Activated CD4-positive, alpha-beta T cell treated with anti-CD3 and anti-CD28 coated beads, Interleukin-2, amount 50 U/mL, for 4 hours (primary cell): ENCODE measurements at places on chromosomes 3 and 15.

GRCh38 chr3:10162185-10162584, 2.5 kb upstream of the IRAK2 start:
- no peak for DNase-seq

DNA sequence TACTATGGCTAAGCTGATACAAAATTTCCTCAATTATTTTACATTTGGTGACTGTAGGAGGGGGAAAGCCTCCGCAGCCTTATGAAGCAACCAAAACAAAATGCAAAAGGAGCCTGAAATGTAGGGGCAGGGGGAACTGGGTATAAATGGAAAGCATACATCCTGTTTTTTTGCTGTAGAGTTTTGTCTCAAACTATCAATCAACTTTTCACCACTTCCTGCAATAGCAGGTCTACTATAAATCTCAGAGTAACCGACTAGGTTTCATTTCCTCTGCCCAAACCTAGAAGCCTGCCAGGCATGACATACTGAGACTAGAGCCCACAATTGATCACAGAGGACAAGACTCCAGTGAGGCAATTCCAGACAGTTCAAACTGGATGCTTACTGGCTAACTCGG, 91.3 kb downstream of the SHQ1 start:
- peak; percentile 11 for DNase-seq

DNA sequence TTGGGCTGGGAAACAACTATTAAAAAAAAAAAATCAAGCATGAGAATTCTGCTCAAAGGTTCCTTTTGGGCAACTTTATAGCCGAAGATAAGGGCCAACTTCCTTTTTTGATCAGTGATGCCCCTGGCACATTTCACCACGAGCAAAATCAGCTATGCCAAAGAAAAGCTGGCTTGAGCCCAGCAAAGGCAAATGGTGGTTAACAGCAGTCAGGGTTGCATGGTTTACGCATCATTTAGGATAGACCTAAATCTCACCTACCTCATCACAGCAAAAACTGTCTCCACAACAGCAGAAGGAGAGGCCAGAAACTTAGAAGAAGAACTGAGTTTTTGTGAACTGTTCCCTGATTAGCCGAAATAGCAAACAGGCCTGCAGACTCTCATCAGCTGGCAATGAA, 220.1 kb upstream of the CDIN1 start:
- DNase-seq = no peak

DNA sequence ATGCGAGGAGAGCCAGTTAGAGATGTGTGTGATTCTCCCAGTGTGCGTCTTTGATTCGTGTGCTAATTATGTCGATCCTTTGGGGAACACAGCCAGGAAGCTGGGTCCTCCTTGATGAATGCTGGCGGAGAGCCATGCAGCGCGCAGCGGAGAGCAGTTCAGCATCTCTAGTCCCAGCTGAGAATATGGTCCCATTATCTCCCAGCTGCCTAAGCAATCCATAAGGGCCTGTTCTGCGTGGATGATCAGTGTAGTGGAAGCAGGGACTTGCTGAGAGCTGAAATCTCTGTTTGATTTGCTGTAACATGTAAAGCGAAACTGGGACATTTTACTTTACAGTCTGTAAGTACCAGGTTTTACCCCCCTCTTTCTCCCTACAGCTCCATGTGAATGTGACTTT, 412.7 kb downstream of the CNTN4 start:
- no peak for DNase-seq

DNA sequence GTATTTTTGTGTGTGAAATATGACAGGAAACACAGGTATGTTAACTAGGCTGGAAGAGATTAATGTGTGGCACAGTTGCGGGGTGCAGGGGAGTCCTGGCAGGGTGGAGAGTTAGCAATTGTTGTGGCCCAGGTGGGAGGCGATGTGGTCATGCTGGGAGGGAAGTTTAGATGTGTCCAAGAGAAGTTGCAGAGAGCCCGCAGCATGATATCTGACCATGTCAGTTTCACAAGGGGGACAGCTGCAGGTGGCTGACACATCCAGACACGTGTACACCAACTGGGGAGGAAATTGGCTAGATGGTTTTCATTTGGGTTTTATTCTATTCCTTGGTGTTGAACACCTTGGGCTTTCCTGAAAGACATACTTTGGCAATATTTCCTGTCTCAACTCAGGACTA, 172.8 kb upstream of the RGMA start:
- no peak for DNase-seq

GRCh38 chr3:107133891-107134290, 243.3 kb upstream of the CCDC54 start:
- DNase-seq = no peak

DNA sequence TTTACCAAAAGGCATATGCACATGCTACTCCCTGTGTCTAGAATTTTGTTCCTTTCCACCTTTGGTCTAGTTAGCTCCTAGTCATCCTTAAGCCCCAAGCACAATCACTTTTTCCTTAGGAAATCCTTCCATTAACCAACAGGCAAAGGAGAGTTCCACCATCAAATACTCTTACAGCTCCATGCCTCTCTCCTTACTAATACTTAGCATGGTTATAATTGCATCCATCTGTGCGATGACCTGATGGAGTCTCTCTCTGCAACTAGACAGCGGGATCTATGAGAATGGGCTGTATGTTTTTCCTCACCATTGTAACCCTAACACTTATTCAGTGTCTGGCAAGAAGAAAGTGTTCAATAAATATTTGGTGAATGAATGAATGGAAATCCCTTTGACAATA, 69.3 kb upstream of the SMAD3 start:
- DNase-seq = no peak

GRCh38 chr3:156509189-156510174, 45.4 kb downstream of the SSR3 start:
- no peak for DNase-seq

- DNase-seq = peak; percentile 77
These were observed at the start of gene TGFBR2 for GRCh38 chr3:30606301-30607031. Gene TGFBR2, plus strand, starts transcription at chr3:30606601. Its CDS starts 283 bp downstream, at chr3:30606884.

DNA sequence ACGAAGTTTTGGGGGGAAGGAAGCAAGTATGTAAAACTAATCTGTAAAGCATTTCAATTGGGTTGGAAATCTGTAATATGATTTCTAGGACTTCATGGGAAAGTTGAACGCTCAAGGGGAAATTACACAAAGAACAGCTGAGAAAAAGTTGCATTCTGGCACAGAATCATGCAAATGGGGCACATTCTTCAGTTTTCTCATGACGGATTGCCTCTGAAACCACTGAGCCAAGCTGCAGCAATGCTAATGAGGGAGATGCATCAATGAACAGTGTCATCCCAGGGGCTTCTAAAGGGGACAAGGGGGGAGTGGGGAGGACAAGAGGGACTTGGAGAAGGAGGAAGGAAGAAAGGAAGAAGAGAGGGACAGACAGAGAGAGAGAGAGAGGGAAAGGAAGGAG, 291.4 kb upstream of the ATP11B start:
- no peak for DNase-seq

DNA sequence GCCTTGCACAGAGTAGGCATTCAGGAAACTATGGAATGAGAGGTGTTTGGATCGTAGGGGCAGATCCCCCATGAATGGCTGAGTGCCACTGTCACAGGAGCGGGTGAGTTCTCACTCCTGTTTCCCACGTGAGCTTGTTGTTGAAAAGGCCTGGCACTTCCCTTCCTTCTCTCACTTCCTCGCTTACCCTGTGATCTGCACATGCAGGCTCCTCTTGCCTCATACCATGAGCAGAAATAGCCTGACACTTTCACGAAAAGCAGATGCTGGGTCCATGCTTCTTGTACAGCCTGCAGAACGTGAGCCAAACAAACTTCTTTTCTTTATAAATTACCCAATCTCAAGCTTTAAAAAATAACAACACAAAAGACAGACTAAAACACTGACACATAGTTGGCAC, 55.4 kb downstream of the AGBL1 start:
- DNase-seq = no peak

GRCh38 chr3:112004669-112005068, 5.9 kb downstream of the TAGLN3 start:
- no peak for DNase-seq

DNA sequence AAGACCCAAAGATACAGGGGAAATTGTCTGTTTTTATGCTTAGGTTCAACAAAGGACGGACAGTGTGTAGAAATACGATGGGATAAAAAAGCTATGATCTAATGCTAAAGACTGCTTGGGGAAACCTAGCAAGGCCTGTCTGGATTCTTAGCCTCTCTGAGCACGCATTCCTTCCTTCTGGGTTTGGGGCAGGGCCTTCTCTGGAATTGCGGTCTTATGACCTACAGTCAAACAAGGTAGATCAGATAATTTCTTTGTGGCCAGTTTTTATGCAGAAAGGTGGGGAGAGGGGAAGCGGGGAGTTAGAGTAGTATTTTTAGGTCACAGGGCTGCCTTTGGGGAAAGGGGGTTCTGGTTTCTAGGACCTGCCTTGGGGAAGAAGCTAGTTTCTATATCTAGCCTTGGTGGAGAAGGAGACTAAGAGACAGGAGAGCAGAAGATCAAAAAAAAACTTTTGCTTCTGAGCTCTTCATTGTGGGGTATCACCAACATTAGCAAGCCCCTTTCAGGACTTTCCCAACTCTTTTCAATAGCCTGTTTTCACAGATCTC, 39.1 kb upstream of the LIPC start:
- no peak for DNase-seq

- DNase-seq = no peak
These were observed 226.4 kb downstream of the OPA1 start for GRCh38 chr3:193819117-193820010.

- DNase-seq = no peak
These were observed 229.1 kb upstream of the IGF1R start for GRCh38 chr15:98419173-98419780.

DNA sequence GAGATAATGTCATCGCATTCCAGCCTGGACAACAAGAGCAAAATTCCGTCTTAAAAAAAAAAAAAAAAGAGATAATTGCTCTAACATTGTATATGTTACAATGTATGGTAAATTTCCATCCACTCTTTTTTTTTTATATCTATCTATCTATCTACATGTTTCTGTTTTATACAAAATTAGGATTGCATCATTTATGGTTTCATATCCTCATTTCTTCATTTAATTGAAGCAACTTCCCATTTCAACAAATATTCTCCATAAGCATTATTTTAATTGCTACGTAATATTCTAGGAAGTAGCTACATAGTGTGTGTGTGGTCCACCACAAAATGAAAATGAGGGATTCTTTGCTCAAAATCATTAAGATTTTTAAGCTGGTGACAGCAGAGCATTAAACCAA, 18.4 kb downstream of the RBP1 start:
- DNase-seq = no peak

DNA sequence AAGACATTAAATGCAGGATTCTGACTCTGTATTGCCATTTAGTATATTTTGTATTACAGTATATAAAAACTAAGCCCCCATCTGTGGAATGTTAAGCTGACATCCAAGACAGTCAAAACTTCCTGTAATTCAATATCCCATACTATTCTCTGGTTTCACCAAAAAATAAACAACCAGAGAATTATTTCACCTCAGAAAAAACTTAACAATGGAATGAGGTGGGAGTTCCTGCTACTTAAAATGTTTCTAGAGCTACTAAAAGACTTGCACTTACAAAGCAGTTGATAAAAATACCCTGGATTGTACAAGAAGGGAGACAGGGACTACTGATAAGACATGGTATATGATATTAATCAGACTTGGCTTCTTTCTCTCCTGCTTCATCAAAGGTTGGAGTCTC, 8.3 kb downstream of the ARL13B start:
- no peak for DNase-seq

GRCh38 chr3:161694682-161695564, 198.3 kb downstream of the OTOL1 start:
- no peak for DNase-seq

GRCh38 chr3:63438826-63439371, 160.8 kb downstream of the SYNPR start:
- no peak for DNase-seq
